ENCODE measurements at places on chromosomes 2 and 18.

DNA sequence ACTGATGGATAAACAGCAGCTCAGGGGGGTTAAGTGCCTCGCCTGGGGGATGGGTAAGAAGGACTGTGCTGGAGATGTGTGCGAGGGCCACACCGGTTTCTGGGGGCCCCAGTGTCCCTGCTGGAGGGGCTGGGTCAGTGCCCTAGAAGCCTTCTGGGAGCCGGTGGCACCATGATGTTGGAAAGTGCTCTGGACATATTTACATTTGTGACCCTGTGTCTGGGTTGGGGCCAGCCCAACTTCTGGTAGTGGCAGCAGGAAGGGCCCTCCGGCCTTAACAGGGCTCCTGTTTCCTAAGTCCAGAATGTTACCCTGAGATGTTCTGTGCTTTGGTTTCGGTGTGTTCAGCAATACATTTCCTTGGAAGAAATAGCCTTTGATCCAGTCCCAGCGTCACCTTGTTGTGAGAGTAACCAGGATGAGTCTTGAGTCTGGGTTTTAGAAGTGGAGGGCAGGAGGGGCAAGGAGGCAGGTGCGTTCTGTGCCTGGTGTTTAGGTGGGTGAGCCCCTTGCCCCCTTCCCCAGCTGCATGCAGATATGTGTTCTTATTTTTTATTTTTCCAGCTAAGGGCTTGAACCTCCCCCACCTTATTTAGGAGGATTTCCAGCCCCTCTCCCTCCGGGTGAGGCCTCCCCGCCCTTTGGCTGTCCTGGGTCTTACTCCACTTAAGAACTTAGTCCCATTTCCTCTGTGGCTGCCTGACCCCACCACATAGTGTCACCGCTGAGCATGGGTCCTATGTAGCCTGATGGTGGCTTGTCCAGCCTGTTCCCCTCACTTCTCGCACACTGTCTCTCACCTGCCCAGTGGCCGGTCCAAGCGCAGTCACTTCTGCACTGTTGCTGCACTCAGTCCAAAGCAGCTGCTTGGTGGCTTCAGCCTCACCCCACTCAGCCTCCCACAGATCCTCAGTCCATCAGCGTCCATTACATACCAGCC lies 132.7 kb upstream of the HS6ST1 start:
- DNase-seq: no peak

DNA sequence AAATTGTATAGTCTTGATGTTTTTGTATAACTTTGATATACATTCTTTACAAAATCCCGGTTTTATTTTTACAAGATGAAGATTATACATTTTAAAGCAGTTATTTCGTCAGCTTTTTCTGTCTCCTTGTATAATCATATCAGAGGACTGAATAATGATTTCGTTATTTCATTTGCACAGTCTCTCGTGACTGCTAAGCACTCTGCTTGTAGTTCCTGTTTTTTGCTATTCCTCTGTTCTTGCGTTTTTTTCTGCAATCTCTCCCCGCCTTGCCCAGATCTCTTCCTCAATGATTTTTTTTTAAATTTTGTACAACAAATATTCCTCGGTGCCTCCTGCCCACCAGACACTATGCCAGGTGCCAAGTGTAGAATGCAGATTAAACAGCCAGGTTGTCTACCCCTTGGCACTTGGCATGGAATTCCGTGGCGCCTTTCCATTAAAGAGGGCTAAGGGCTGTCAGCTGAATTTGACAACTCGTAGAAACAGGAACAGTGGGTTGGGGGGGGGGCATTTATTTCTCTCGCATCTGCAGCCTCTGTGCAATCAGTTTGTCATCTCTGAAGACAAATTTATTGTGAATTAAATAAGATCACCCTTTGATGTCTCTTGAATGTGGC lies 69.6 kb downstream of the KLHL29 start:
- no peak for DNase-seq

DNA sequence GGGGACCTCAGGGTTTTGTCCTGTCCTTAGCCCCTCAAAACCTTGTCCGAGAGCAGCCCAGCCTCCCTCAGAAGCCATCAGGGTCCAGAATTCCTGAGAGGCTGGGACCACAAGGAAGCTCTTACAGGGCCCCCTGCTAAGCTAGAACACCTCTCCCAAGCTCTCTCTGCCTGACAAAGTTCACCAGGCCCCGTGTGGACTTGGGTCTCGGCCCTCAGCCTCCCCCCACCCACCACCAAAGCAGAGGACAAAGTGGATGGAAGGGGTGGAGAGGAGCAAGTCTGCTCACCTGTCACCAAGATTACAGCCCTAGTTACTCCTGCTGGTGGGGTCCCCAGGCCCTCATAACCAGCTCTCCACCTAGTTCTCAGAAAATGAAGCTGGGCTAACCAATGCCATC lies 16.8 kb downstream of the RAB11FIP5 start:
- no peak for DNase-seq

DNA sequence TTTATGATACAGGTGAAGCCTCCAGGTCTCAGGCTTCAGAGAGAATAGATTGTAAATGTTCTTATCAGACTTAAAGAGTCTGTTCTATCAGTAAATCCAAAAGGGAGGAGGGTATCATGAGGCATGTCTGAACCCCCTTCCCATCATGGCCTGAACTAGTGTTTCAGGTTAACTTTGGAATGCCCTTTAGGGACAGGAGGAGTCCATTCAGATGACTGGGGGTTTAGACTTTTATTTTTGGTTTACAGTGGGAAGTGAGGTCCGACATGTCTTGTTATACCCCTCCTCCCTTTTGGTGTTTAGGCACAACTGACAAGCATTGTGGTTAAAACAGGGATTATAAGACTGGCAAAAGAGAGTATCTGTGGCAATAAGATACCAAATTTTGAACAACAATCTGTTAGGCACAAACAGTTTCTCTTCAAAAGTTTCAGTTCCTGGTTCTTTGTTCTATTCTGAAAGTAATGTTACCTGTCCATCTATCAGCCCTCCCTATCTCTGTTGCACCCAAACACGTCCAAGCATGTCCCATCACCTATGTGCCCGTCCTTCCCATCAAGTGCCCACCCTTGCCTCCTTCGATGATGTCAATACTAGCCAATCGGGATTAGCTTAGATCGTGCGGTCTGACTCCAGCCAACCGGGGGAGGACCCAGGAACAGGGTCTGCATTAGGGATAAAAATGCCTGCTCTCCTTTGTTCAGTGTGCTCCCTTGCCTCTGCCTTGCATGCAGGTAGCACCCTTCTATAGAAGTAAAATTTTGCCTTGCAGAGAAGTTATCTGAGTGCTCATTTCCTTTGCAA lies 16.4 kb downstream of the TCF23 start:
- no peak for DNase-seq

DNA sequence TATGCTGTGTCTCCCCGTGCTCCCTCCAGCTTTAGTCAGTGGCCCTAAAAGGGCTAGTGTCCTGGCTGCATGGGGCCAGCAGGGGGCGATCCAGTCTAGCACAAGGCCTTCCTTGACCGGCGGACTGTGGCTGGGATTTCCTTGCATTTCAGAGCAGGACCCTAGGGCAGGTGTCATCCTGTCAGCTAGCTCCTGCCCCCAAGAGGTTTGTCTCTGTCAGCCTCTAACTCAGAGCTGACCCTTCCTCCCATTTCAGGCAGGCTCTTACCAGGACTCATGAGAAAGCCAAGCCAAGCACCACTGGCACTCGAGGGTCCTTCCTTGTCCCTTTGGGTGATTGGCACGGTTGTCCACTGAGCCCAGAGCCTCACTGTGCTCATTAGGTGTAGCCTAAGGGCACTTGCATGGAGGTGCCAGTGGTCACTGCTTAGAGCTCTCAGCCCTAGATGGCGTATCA lies 140.3 kb downstream of the RPIA start:
- DNase-seq: peak; percentile 28

GRCh38 chr2:237878-238277 lies 26.0 kb downstream of the SH3YL1 start:
- DNase-seq: no peak

DNA sequence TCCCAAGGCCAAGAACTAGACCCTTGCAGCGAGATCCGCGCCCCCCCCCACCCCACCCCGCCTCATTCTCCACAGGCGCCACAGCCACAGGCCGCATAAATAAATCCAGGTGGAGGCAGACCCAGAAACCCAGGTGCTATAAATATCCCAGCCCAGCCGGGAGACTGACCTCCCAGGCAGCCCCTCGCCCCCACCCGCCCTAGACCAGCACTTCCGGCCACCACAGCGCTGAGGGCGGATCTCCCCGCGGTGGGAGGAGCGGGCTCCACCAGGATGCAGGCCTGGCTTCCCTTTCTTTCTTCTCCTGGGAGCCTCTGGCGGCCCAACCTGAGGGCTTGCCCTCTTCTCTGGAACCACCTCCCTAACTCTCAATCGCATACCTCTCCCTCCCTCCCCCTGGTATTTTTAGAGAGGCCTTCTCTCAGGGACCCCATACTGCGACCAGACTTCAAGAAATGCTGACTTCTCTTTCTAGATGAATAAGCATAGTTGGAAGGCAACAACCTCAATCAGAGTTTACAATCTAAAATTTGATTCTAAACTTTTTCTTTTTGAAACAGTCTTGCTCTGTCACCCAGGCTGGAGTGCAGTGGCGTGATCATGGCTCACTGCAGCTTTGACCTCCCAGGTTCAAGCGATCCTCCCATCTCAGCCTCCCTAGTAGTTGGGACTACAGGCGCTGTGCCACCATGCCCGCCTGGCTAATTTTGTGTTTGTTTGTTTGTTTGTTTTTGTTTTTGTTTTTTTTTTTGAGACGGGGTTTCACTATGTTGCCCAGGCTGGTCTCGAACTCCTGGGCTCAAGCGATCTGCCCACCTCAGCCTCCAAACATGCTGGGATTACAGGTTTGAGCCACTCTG lies 55.0 kb downstream of the PKDCC start:
- DNase-seq: peak; percentile 20

DNA sequence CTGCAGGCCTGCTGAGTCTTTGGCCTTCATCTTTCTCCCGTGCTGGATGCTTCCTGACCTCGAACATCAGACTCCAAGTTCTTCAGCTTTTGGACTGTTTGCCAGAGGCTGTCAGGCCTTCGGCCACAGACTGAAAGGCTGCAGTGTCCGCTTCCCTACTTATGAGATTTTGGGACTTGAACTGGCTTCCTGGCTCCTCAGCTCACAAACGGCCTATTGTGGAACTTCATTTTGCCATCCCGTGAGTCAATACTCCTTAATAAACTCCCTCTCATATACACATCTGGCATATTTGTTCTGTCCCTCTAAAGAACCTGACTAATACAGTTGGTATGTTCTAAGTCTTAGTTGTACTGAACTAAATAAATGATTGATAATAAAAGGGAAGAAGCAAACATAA lies 702.8 kb upstream of the LINC00305 start:
- no peak for DNase-seq

DNA sequence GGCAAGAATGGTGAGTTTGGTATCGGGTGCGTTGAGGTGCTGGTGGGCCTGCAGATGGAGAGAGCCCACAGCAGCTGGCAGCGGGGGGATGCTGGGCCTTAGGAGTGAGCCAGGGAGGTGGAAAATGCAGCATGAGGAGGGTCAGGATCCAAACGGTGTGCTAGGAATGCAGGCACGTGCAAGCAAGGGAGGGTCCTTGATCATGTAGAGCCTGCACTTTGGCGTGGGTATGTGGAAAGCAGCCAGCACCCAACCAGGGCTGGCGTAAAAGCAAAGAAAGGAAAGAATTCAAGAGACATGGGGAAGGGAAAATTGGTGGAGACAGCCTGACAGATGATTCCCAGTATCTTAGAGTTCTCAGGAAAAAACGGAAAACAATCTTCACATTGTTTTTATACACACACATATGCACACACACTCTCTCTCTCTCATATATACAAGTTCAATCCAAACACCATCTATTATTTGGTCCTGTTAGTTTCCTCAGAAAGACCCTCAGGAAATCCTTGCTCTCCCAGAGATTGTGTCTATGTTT lies 46.3 kb downstream of the LTBP1 start:
- no peak for DNase-seq

DNA sequence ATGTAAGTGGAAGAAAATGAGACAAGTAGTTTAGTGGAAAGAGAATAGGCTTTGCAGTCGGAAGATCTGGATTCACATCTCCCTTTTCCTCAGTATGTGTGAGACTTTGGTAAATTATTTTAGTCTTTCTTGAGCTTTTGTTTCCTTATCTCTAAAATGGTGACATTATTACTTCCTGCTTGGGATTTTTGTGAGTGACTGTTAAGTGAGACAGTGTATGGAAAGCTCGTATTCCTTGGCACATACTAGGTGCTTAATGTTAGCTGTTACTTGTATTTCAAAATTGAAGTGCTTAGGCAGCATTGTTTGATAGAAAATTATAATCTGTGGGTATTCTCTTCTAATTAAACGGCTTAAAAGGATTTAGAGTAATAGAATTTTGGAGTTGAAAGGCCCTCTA lies 2.0 kb downstream of the ZNF638 start:
- no peak for DNase-seq

- DNase-seq: no peak
Observed at GRCh38 chr2:88011011-88011410, 5.3 kb downstream of the RNU2-63P start.

GRCh38 chr2:237026981-237027711 lies 58.5 kb upstream of the COPS8 start:
- peak; percentile 37 for DNase-seq

- DNase-seq: no peak
Observed at GRCh38 chr2:224041554-224041953, 2.5 kb upstream of the SERPINE2 start.

DNA sequence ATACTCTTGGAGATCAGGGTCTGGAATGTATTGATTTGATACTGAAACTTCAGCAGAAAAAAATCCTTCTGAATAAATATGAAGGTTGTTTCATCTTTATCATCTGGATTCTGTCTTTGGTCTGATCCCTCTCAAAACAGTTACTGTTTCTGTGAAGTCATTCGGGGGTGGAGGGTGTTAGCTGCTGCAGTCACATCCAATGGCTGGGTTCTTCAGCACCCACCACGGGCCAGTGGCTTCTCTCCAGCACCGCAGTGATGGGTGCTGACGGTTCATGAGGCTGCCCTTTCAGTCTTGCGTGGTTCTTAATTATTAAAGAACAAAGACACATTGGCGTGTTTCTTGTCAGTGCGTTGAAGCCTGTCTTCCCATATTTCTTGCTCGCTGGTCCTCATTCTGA lies 148.0 kb downstream of the LDLRAD4 start:
- DNase-seq: no peak

GRCh38 chr2:181810823-181811695 lies 80.5 kb upstream of the ITPRID2 start:
- no peak for DNase-seq

- no peak for DNase-seq
Observed at GRCh38 chr2:43127941-43128558, 98.4 kb downstream of the ZFP36L2 start.

GRCh38 chr2:113966171-113966570 lies 76.3 kb downstream of the ACTR3 start:
- no peak for DNase-seq

DNA sequence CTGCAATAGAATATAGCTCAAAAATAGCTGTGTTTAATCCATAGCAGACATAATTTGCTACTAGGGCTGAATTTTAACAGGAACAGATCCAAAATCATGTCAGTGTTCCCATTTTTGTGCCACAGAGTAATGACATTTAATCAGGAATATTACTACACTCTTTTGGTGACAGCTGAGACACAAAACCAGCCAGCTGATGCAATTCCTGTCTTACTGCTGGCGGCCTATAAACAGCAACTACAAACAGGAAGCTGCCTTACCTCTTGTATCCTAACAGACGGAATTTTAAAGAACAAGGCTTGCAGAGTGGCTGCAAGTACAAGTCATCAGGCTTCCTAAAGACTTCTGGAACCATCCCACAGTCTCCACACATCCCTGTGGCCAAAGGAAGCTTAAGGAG lies 218.1 kb downstream of the ZNF521 start:
- DNase-seq: no peak

All from stimulated activated CD4-positive, alpha-beta T cell treated with anti-CD3 and anti-CD28 coated beads, Interleukin-4, amount 100 ng/mL, for 24 hours (primary cell).